Body of pancreas (tissue), 4 donors: ENCODE measurements at places on chromosomes 3 and 15. TPM values are rescaled to one million over a fixed set of nuclear protein-coding genes. Genes with fewer than 3 reads are reported as not detected.

The CERS3 gene
- total RNA-seq, result 0.33 TPM

The IGDCC3 gene
- total RNA-seq, result not detected

The GOLGA6L1 gene
- not detected for total RNA-seq

The RABL3 gene
- total RNA-seq, result 7.3 TPM

The BHLHE40 gene
- total RNA-seq, result 30.3 TPM

The CX3CR1 gene
- 1.3 TPM for total RNA-seq

The GORASP1 gene
- total RNA-seq, result 38.4 TPM

The RTP1 gene
- total RNA-seq, result not detected

The SLCO2A1 gene
- 17.5 TPM for total RNA-seq

The MAGI1 gene
- 63.6 TPM for total RNA-seq

The FETUB gene
- total RNA-seq, result not detected

The SEMA7A gene
- 0.33 TPM for total RNA-seq

The DNAH12 gene
- 0.99 TPM for total RNA-seq

The MORC1 gene
- total RNA-seq, result not detected

The CSTA gene
- total RNA-seq, result 1.3 TPM
